Vagina (tissue), 2 donors: ENCODE measurements at places on chromosomes 1 and 21.

- peak; percentile 20 for DNase-seq
These were observed 217.9 kb downstream of the RHOU start for GRCh38 chr1:228953207-228953606.

DNA sequence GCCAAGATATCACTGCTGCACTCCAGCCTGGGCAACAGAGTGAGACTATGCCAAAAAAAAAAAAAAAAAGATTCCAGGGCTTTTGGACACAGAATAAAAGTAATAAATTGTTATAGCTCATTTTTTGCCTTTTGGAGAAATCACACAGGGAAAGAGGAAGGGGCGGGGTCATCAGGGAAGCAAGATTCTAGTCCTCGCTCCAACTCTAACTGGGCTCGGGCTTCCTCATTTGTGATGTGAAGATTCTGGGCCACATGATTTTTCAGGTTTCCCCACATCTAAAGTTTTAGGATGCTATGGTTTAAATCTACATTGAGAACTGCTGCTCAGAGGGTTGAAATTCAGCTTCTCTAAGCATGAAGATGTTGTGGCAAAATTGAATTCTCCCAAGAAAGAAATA, 179.3 kb upstream of the PLXNA2 start:
- DNase-seq: no peak

DNA sequence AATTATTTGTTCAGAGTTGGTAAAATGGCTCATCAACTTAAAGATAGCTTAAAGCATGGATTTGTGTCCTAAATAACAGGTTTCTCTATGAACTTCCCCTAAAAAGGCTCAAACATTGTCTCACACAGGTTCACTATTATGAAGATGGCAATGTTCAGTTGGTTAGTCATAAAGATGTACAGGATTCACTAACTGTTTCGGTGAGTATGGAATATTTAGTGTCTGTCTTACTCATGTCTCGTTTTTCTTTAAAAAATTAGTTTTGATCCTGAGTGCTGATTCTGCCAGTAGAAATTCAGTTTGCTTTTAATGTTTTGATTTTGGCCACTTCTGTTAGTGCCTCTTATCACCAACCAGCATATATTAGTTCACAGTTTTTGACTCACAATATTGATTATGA, 7.5 kb upstream of the MOV10 start:
- no peak for DNase-seq

DNA sequence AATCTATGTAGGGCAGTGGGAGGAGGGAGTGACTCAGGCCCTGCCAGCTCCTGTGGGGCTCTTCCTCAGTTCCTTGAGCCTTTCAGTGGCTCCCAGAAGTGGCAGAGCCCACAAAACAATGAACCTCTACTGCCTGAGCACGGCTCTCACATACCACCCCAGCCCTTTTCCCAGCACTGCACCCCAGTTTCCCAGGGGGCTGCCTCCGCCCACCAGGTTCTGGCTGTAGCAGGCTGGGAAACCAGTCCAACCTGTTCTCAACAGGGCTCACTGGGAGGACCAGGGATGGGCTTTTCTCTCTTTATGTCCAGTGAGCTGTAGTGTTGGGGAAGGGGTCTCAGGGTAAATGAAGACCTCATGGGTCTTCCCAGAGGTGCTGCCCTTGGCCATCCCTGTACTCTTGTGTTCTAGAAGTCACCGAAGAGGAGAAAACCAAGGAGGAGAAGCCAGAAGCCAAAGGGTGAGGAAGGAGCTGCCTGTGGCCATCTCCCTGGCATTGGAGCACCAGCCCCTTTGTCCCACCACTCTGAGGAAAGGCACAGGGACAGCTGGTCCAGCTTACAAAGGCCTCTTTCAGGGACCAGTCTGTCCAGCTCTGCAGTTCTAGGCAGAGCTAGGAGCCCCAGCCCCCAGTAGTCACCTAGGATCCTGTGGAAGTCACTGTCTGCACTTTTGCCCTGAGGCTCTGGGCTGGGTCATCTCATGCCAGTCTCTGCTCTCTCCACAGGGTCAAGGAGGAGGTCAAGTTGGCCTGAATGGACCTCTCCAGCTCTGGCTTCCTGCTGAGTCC, 3.5 kb downstream of the MARCKSL1 start:
- DNase-seq: no peak

DNA sequence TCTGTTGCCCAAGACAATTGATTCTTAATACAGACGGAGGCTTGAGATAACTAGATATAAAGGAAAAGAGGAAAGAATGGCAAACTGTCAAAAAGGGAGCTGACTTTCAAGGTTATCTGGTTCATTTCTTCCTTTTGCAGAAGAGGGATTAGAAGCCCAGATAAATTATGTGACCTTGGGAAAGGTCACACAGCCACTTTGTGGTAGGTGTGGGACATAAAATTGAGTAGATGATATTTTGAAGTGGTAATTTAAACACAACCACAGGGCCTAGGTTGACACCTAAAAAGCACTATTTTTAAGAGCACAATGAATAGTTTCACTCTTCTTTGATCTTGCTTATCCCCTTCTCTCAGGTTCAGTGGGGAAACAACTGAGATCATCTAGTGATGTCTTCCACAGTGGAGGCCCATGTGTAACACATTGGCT, 16.9 kb upstream of the KIAA0040 start:
- DNase-seq: no peak

- no peak for DNase-seq
These were observed 1.7 kb upstream of the KCNE2 start for GRCh38 chr21:34362136-34362444.

DNA sequence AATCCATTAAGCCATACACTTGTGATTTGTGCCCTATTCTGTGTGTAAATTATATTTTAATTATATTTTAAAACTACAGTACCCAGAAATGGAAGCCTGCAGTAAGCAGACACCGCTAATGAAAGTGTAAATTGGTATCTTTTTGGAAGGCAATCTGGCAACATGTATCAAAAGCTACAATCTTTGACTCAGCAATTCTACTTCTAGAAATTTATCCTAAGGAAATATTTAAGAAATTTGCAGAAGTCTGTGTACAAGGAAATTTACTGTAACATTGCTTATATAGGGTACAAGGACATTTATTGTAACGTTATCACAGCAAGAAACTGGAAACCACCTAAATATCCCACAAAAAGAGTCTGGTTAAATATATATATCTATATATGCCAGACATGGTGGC, 14.6 kb upstream of the ZMYM4 start:
- DNase-seq: no peak

- no peak for DNase-seq
These were observed 7.3 kb upstream of the APP start for GRCh38 chr21:26177746-26178426.

GRCh38 chr1:150067184-150068108, at the start of gene VPS45:
VPS45 (plus strand) TSS chr1:150067776; CDS start chr1:150067858, 82 bp downstream.
- DNase-seq: peak; percentile 94

DNA sequence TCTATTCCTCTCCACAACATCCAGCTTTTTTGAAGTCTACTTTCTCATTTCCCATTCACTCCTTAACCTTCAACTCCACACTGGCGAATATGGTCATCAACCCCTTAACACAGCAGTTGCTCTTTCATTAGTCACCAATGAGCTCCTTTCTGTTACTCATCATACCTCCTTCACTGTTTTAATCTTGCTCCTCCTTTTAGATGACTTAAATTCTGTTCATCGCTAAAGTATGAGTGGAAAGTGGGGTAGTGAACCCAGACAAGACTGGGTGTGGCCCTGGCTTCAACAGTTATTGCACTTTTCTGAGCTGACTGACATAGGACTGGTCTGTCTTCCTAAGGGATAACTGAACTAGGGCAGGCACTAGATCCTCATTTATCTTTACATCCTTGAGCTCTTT, 51.3 kb downstream of the AKT3 start:
- no peak for DNase-seq

DNA sequence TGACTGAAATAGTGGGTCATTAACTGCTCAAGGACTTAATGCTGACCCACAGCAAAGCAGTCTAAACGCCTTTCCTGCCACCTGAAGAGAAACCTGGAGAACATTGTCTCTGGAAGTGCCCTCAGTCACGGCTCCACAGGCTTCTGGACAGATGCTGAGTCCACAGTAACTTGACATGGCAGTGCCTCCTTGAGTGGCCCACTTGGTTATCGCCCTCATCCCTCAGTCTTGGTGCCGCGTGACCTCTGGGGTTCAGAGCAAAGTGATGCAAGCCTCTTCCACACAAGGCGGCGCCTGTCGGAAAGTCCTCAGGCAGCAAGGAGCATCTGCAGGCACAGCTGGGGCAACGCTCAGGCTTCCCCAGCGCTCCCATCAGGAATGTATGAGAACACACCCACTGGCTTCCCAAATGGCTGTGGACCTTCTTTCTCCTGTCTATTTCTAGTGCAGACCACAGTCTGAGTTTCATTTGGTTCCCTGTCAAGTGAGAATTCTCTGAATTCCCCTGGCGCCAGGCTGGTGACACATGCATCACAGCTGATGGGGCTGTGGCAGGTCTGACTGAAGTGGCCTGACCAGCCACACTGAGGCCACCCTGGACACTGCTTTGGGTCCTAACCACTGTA, 13.0 kb upstream of the ANGPTL7 start:
- no peak for DNase-seq

- DNase-seq: no peak
These were observed 27.2 kb downstream of the NGF start for GRCh38 chr1:115310581-115311473.

DNA sequence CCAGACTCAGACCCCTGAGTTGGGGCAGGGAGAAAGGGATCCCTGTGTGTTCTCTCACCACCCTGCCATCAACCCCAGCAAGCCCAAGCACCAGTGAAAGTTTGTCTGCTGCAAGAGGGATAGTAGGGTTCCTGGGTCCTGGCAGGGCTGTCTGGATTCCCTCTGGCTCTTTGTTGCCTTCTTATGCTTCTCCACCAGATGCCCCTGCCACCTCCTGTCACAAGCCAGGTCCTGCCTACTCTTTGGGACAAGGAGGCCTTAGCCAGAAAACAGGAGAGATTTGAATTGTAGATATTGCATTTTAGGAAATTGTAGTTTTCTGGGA, 21.7 kb downstream of the UBE2T start:
- DNase-seq: no peak

DNA sequence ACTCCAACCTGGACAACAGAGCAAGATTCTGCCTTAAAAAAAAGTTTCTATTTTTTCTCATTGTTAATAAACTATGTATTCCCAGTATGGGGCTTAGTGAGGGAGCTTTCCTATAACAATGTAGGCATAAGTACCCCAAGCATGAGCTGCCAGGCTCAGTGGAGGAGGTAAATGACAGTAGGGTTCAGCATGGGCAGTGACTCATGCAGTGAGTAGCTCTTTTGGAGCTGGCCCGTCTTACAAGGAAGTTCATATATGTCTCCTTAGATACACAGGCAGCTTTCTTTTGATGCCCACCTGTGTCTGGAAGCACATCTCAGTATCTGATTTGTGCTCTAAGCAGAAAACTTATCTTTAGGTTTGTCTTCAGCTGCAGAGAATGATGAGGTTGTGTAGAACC, 57.9 kb downstream of the ZNF678 start:
- no peak for DNase-seq

DNA sequence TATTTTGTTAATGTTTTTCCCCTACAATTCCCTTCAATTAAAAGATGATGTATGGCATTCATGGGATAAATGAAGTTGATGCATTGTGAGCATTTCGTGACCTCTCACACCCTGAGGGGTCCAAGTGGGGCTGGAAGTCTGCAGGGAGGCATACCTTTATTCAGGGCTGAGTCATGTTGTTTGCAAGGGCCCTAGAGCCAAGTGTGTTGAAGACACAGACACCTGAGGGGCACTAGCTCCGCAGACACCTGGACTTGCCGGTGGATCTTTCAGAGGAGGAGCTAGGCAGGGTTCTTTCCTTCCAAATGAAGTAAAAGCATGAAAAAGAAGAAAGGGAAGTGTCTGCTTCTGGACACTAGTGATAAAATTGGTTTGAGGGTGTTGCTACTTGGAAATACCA, 57.0 kb upstream of the RGS7 start:
- no peak for DNase-seq

DNA sequence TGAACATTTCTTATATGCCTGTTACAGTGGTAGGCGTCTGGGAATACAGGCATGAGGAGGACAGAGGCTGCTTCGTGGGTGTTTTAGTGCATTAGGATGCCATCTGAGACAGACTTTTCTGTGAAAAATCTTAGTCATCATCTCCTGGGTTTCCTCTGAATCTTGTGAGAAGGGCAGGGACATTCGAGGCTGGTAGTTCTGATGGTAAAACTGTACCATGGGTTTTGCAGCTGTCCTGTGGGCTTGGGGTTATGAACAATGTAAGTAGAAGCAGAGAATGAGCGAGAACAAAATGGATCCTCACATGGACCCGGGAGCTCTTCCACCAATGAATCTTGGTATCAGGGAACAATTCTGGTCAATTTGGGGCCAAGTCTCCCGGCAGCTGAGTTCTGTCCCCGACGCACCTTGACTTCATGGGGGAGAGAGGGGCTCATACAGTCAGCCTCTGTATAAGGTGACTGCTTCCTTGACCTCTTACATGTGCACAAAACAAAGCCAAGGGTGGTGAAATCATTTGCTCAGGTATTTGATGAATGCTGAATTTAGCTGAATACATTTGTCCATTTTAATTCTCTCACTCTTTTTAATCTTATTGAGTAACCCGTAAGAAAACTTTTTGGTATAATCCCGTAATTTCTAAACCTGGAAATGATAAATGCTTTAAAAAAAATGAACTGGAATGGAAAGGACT, 63.6 kb upstream of the ERRFI1 start:
- DNase-seq: no peak

GRCh38 chr1:88562991-88563390, 121.1 kb upstream of the PKN2 start:
- no peak for DNase-seq

DNA sequence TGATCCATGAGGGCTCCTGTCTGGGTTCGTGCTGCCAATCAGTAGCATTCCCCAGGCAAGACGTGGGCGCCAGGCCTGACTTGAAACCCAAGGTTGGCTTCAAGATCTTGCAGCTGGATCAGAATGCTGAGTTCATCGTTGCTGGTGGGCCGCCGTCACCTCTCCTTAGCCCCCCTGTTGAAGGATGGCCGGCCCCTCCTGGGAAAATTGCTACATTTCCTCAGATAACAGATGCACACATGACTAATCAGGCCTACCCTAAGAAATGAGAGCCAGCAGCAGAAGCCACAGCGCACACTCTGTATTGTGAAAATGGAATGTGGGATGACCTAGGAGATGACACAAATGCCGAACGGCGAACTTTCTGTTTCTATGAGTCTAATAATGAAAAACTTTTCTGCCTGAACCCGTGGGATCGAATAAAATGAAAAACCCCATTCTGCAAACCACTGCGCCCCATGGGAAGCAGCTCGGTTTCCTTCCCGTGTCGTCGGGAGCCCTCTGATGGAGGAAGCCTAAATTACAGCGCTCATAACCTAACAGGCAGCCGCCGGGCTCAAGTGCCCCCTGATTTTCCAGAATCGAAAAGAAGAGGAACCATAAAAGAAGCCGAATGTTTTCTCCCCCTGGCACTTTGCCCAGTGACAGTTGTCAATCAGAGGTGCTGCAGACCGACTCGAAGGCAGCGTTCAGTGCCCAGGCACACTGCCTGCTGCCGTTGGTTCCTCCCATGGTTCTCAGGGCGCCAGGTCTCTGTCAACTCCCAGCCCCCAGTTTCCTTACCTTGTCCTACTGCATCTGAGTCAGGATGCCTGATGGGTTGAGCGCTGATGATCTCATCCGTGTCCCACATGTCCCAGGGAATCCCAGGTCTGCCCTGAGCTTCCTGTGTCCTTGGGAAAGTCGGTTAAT, 38.2 kb upstream of the H6PD start:
- no peak for DNase-seq

GRCh38 chr1:228216371-228217320, 8.8 kb downstream of the OBSCN start:
- DNase-seq: no peak
